ENCODE measurements at places on chromosomes 11 and 22.
A peak's percentile ranks its signal among the peaks of the same experiment; 100 is the strongest.

- DNase-seq, result no peak
Observed at GRCh38 chr22:20588843-20589581, 81.6 kb downstream of the MED15 start.

DNA sequence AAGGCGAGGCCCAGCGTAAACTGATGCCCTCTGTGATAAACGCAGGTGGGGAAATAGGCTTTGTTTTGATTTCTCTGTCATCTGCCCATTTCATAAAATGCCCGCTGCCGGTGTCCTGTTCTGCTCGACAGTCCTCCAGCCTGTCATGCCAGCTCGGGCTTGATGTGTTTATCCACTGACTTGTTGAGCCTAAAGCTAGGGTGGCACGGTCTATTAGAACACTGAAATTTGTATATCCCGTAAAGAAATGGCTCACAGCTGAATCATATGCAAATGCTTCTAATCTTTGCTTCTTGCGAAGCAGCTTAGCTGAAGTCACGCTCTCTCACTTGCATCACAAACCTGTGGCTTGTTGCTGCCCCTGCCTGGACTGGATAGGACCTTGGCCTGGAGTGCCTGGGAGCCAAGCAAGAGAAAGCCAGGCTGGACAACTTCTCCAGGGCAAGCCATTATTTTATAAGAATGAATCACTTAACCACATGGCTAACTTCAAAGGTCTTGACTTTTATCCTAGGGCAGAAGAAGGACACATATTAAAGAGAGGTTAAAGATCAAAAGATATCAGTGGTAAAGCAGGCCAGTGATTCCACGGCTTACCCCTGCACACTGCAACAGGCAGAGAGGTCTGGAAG is 33.1 kb downstream of the EHF start:
- DNase-seq, result peak; percentile 52

DNA sequence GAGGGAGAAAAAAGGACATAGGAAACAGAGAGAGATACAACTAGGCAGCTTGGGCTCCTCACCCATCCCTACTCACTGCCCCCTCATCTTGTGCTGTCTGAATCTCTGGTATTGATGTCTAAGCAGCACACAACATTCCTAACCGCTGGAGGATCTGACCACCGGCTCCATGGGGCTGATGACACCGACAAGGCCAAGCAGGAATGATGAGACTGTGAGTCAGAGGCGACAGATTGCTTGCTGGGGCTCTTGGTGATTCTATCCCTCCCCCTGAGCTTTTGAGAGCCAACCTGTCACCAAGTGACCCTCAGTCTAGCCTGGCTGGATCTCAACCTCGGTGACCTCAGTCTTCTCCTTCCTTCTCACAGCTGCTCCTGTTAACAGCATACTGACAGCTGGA is 13.8 kb downstream of the PAMR1 start:
- DNase-seq, result peak; percentile 65

- DNase-seq, result no peak
Observed at GRCh38 chr22:48556222-48556621, 1271.5 kb downstream of the BRD1 start.

- no peak for DNase-seq
Observed at GRCh38 chr11:132111838-132112237, 741.4 kb downstream of the NTM start.

GRCh38 chr22:50303848-50304527 is 3.5 kb downstream of the PLXNB2 start:
- no peak for DNase-seq

GRCh38 chr11:120959189-120959588 is 64.7 kb upstream of the TBCEL start:
- no peak for DNase-seq

GRCh38 chr11:74460481-74461154 is 6.7 kb downstream of the KCNE3 start:
- DNase-seq, result no peak

DNA sequence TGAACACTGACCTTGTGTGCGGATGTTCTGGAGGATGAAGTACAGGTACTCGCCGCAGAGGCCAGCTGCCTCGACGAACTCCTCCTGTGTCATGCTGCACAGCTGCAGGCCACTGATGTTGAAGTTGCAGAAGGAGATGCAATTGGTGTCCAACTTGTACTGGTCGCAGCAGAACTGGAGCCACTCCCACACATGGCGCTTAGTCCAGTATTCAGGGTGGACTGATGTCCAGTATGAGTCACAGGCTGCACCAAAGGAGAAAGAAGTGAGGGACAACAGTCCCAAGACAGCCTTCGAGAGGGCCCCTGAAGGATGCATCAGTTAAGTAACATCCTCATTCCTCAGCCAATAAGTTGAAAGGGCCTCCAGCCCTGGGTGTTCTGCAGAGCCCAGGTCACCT is 20.1 kb downstream of the ELF5 start:
- no peak for DNase-seq

DNA sequence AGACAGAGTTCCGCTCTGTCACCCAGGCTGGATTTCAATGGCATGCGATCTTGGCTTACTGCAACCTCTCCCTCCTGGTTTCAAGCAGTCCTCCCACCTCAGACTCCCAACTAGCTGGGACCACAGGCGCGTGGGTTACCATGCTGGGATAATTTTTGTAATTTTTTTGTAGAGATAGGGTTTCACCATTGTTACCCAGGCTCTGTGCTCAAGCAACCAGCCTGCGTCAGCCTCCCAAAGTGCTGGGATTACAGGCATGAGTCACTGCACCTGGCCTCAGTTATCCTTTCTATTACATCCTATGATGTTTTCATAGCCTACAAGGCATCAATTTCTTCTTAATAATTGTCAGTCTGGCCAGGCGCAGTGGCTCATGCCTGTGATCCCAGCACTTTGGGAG is 36.5 kb downstream of the LRRC74B start:
- no peak for DNase-seq

DNA sequence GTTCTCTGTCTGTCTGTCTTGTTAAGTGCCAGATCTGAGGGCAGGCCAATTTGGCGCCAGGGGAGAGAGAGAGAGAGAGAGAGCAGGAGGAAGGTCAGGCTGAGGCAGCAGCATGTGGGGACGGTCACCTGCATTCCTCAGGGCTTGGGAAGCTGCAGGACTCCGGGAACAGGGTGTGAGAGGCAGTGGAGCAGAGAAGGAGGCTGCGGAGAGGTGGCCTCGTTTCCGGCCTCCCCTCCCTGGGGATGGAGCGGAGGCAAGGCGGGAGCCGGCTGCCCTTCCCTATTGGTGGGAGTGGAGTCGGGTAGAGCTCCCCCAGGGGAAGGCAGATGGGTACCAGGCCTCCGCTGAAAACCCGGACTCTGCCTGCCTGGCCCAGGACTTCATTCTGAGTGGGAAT is 9.7 kb downstream of the CLMP start:
- no peak for DNase-seq

- no peak for DNase-seq
Observed at GRCh38 chr11:75276686-75277085, 36.1 kb downstream of the TPBGL start.

DNA sequence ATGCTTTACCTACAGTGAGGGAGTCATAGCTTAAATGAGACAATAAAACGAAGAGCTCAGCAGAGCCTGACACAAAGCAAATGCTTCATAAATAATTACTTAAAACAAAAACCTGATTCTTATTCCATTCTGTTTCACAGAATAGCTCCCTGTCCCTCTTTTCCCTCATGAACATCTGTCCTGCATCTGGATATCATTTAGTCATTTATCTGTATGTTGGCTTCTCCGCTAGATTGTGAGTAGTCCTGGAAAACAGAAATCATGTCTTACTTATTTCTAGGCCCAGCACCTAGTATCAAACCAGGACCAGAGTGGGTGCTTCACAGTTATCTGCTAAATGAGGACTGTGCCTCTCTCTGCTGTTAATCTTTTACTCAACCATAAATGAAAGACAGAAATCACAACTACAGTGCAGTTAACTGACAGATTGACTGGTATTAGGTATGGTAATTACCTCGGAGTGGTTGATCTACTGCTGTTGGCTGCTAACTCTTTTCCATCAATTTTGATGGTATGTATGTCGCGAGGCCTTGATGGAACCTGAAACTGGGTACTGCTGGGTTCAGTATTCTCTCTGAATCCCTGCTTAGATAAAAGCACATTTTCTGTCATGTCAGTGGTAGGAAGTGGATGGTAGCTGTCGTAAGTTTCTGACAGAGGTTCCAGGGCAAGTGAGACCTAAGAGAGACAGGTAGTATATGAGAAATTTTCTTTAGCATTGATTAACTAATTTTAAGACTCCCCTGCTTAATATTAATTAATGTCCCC is 31.5 kb downstream of the C2CD3 start:
- DNase-seq, result no peak

GRCh38 chr11:133957900-133958299 is 1.1 kb upstream of the IGSF9B start:
- no peak for DNase-seq

GRCh38 chr11:31956310-31956709 is 134.6 kb upstream of the RCN1 start:
- DNase-seq, result no peak
